ENCODE measurements at places on chromosomes 2 and 18. TPM values are rescaled to one million over a fixed set of nuclear protein-coding genes. Genes with fewer than 3 reads are reported as not detected.

Gene HJURP
- 17.2 TPM for polyA plus RNA-seq

Gene VWA3B
- 5.0 TPM for polyA plus RNA-seq

Gene TCF4
- 140 TPM for polyA plus RNA-seq

Gene POTEI
- polyA plus RNA-seq: 0.90 TPM

Gene ASB18
- polyA plus RNA-seq: 0.06 TPM

Gene KIAA2012
- polyA plus RNA-seq: 2.7 TPM

Gene SIX2
- polyA plus RNA-seq: 0.10 TPM

Gene CERKL
- 7.9 TPM for polyA plus RNA-seq

Gene ALK
- 0.03 TPM for polyA plus RNA-seq

Gene CD302
- polyA plus RNA-seq: 62.2 TPM

Gene DSG4
- not detected for polyA plus RNA-seq

Gene SCN9A
- polyA plus RNA-seq: 8.9 TPM

Gene DSG1
- polyA plus RNA-seq: 0.06 TPM

Gene CROCC2
- polyA plus RNA-seq: 3.5 TPM

Gene CDK15
- polyA plus RNA-seq: 0.33 TPM

Gene SLC5A7
- 0.08 TPM for polyA plus RNA-seq

Gene CCL20
- polyA plus RNA-seq: 0.31 TPM

Gene GRB14
- polyA plus RNA-seq: 59.9 TPM

Gene RSAD2
- 4.4 TPM for polyA plus RNA-seq

Gene DAW1
- 3.9 TPM for polyA plus RNA-seq

Gene ITGA4
- polyA plus RNA-seq: 29.4 TPM

Gene SYT4
- polyA plus RNA-seq: 1.3 TPM

Gene CD226
- 2.0 TPM for polyA plus RNA-seq

Gene TCF23
- 0.06 TPM for polyA plus RNA-seq

Gene KCNK3
- 19.9 TPM for polyA plus RNA-seq

Gene SKOR2
- not detected for polyA plus RNA-seq

Gene LYG2
- 0.69 TPM for polyA plus RNA-seq

Gene TNFAIP6
- polyA plus RNA-seq: 5.5 TPM

Gene CD8B
- 0.56 TPM for polyA plus RNA-seq

Gene CFAP65
- 4.5 TPM for polyA plus RNA-seq

Gene LRRTM1
- polyA plus RNA-seq: 2.5 TPM

Gene IL36A
- polyA plus RNA-seq: not detected

Gene ORC4
- polyA plus RNA-seq: 65.5 TPM

Gene SDC1
- 149 TPM for polyA plus RNA-seq

Gene CABYR
- 5.4 TPM for polyA plus RNA-seq

Gene PSMA8
- not detected for polyA plus RNA-seq

Gene TCF7L1
- polyA plus RNA-seq: 62.1 TPM

Gene SERPINB3
- not detected for polyA plus RNA-seq

Gene IL36RN
- 0.04 TPM for polyA plus RNA-seq

Gene EIF2B4
- 56.7 TPM for polyA plus RNA-seq

Gene ATP6V1C2
- polyA plus RNA-seq: 3.5 TPM
